MCF 10A (cell line): ENCODE measurements at places on chromosomes 4 and X.

- no peak for DNase-seq
Observed at GRCh38 chr4:83926950-83927349, 391.0 kb downstream of the GPAT3 start.

DNA sequence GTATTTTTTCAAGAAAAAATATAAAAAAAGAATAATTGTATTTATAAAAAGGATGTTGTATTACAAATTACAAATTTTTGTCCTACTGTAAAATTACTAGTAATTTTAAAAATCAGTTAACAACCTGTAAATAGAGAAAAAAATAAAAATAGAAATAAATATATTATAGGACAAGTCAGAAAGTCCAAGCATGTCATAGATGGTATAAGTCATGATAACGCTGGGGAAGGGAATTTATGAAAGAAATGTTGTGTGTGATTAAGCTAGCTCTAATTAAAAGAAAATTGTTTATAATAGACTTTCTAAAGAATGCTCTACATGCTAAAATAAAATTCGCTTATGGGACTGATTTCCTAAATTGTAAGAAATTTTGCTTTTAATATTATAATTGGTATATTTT lies 2329.9 kb downstream of the ARAP2 start:
- DNase-seq: peak; percentile 1

DNA sequence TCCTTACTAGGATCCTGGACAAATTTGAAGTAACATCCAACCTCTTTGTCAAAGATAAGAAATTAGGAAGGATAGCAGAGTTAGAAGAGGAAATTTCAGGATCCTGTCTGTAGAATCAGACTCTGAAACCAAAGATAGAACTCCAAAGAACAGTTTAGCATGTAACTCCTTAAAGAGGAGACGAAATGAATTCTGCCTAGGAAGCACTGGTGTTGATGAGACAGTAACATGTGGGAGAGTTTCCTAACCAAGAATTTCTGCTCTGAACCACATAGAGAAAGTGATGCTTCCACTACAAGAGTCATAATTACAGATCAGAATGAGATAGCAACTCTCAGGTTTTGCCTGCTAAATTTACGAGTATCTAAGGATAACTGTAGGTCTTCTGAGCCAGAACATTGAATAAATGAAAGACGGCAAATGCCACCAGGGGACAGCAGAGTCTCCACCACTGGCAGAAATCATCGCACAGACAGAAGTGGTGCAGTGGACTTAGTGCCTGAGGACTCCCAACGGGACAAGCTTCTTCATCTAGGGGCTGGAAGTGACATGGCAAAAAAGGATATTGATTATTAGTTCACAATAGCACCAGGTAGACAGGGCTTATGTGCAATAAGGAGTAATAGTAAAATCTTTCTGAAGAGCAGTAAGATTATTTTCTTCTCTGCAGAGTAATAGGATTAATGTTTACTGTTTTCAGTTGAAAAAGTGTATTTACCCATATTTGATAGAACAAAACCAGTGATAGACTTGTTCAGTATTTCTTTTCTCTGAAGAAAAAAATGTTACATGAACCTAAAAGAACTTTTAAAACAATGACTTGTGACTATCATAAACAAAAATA lies 6.7 kb upstream of the PPID start:
- DNase-seq: peak; percentile 69

DNA sequence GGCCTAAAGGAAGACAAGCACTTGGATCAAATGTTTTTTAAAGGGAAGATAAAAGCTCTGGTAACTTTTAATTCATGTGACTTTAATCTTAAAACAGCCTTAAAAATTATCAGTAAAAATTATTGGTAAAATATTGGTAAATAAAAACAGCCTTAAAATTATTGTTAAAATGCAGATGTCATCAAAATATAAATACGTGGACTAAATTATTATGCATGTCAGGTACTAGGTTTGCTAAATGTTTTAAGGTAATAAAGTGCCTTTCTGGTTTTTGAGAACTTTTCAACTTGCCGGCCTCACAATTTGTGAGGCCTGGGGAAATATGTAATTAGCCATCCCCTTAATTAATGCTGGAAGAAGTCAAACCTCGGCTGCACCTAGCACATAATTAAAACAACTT lies 147.7 kb downstream of the PRR32 start:
- DNase-seq: no peak

- DNase-seq: no peak
Observed at GRCh38 chrX:12721042-12721441, 70.2 kb upstream of the PRPS2 start.
